GM23248 (cell line): ENCODE measurements at places on chromosomes 3 and 15. TPM values are rescaled to one million over a fixed set of nuclear protein-coding genes. Genes with fewer than 3 reads are reported as not detected.

The MON1A gene
- total RNA-seq = 15.0 and 16.7 TPM in 2 replicates

The STX19 gene
- total RNA-seq = not detected in 2 replicates

The FBXW12 gene
- total RNA-seq = not detected in 2 replicates

The RLBP1 gene
- total RNA-seq = not detected in 2 replicates

The ATP10A gene
- total RNA-seq = 64.1 and 73.1 TPM in 2 replicates

The CTXND1 gene
- not detected in 2 replicates for total RNA-seq

The COLQ gene
- 0.32 and 1.1 TPM in 2 replicates for total RNA-seq

The FES gene
- total RNA-seq = 3.5 and 7.5 TPM in 2 replicates

The TTC21A gene
- total RNA-seq = 0.25 and 1.2 TPM in 2 replicates

The MFAP1 gene
- total RNA-seq = 14.4 and 24.6 TPM in 2 replicates

The ALCAM gene
- 202 and 208 TPM in 2 replicates for total RNA-seq

The SLC9C1 gene
- not detected in 2 replicates for total RNA-seq

The TAGLN3 gene
- 1.3 TPM in 1 of 2 replicates, not detected in the other for total RNA-seq

The KCNAB1 gene
- not detected in 2 replicates for total RNA-seq

The SERPINI1 gene
- 7.3 and 25.3 TPM in 2 replicates for total RNA-seq

The FOXL2NB gene
- 0.54 and 2.5 TPM in 2 replicates for total RNA-seq

The TFG gene
- total RNA-seq = 152 and 157 TPM in 2 replicates

The RASL12 gene
- total RNA-seq = not detected in 2 replicates

The SI gene
- total RNA-seq = not detected in 2 replicates

The ANKUB1 gene
- total RNA-seq = not detected in 2 replicates

The ANKRD63 gene
- not detected in 2 replicates for total RNA-seq

The ADAMTSL3 gene
- total RNA-seq = not detected in 2 replicates

The ST8SIA2 gene
- total RNA-seq = not detected in 2 replicates

The ZIC4 gene
- 1.6 and 7.0 TPM in 2 replicates for total RNA-seq

The ALDH1A3 gene
- 5.8 and 9.9 TPM in 2 replicates for total RNA-seq

The ARMC8 gene
- total RNA-seq = 29.2 and 32.9 TPM in 2 replicates

The GOLGA8G gene
- under 0.01 TPM in 1 of 2 replicates, not detected in the other for total RNA-seq

The LRRIQ4 gene
- total RNA-seq = not detected in 2 replicates

The GOLGA8M gene
- 0.51 TPM in 1 of 2 replicates, not detected in the other for total RNA-seq

The RARB gene
- total RNA-seq = not detected in 2 replicates

The SH2D7 gene
- total RNA-seq = not detected in 2 replicates

The ZNF385D gene
- 0.76 and 0.97 TPM in 2 replicates for total RNA-seq

The SYNPR gene
- total RNA-seq = not detected in 2 replicates

The DZIP1L gene
- total RNA-seq = 19.8 and 34.0 TPM in 2 replicates

The ETV5 gene
- total RNA-seq = 35.9 and 44.0 TPM in 2 replicates

The MCCC1 gene
- total RNA-seq = 20.4 and 22.3 TPM in 2 replicates

The GABRR3 gene
- not detected in 2 replicates for total RNA-seq

The LRRC31 gene
- total RNA-seq = not detected in 2 replicates
